ENCODE measurements at places on chromosomes 11 and 22.

GRCh38 chr11:16749666-16750065, 11.2 kb downstream of the C11orf58 start:
- DNase-seq, result no peak

- DNase-seq, result no peak
Observed at GRCh38 chr11:133136376-133136775, 395.9 kb downstream of the OPCML start.

GRCh38 chr22:44807915-44808690, 55.7 kb downstream of the ARHGAP8 start:
- no peak for DNase-seq

DNA sequence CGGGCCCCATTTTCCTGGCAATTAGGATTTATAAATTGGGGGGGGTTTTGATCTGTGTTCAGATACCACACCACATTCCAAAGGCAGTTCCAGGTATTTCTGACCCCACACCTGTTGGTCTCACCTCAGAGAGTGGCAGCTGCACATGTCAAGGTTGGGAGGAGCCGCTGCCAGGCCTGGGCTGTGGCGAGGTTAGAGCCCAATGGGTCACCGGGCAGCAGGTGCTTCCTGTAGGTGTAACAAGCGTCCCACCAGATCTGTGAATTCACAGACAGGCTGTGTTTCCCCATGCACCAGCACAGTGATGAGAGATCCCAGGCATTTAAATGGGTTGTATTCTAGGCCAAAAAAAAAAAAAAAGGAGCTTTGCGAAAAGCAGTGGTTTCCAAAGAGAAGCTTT, 58.6 kb downstream of the CABIN1 start:
- no peak for DNase-seq

DNA sequence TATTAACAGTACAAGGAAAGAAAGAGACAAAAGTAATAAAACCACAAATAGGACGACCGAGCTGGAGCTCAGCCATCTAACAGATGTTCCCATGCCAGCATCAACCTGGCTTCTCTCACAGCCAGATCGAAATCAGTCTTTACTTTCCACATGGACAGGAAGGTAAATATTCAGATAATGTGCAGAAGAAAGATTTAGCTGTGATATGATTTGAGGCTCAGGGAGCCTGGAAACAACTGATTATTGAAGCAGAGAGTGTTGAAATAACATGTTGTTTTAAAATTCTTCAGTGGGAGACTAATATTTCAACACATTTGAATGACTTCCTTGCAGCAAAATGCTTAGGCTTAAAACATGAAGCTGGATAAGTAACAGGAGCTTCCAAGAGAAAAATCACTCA, 546.8 kb downstream of the ETS1 start:
- peak; percentile 31 for DNase-seq

- peak; percentile 68 for DNase-seq
Observed at GRCh38 chr11:62020661-62021060, 53.2 kb upstream of the FTH1 start.
